ENCODE measurements at places on chromosomes 6 and 20. TPM values are rescaled to one million over a fixed set of nuclear protein-coding genes. Genes with fewer than 3 reads are reported as not detected.

PRICKLE4 gene
- total RNA-seq: 0.76 TPM

RBPJL gene
- total RNA-seq: not detected

E2F1 gene
- 31.7 TPM for total RNA-seq

HAO1 gene
- total RNA-seq: not detected

ETV7 gene
- total RNA-seq: not detected

LY6G6C gene
- total RNA-seq: 0.42 TPM

LGSN gene
- total RNA-seq: 2.3 TPM

TFAP2A gene
- 15.9 TPM for total RNA-seq

KHDC1L gene
- total RNA-seq: 0.32 TPM
